ENCODE measurements at places on chromosomes 16 and 17. TPM values are rescaled to one million over a fixed set of nuclear protein-coding genes. Genes with fewer than 3 reads are reported as not detected.
A peak's percentile ranks its signal among the peaks of the same experiment; 100 is the strongest.

GRCh38 chr16:13063457-13063856 is 162.1 kb downstream of the SHISA9 start:
- H3K27me3 ChIP-seq = no peaks in the 10 kb centered on the region
- no peak overlapping the region for H3K27ac ChIP-seq
- H3K4me3 ChIP-seq = no peak overlapping the region
- DNase-seq = no peak
- peaks cover 9% of the 10 kb centered on the region for H3K36me3 ChIP-seq
- H3K4me1 ChIP-seq = peaks cover 36% of the 10 kb centered on the region

OR3A3 gene
- total RNA-seq = not detected

DNA sequence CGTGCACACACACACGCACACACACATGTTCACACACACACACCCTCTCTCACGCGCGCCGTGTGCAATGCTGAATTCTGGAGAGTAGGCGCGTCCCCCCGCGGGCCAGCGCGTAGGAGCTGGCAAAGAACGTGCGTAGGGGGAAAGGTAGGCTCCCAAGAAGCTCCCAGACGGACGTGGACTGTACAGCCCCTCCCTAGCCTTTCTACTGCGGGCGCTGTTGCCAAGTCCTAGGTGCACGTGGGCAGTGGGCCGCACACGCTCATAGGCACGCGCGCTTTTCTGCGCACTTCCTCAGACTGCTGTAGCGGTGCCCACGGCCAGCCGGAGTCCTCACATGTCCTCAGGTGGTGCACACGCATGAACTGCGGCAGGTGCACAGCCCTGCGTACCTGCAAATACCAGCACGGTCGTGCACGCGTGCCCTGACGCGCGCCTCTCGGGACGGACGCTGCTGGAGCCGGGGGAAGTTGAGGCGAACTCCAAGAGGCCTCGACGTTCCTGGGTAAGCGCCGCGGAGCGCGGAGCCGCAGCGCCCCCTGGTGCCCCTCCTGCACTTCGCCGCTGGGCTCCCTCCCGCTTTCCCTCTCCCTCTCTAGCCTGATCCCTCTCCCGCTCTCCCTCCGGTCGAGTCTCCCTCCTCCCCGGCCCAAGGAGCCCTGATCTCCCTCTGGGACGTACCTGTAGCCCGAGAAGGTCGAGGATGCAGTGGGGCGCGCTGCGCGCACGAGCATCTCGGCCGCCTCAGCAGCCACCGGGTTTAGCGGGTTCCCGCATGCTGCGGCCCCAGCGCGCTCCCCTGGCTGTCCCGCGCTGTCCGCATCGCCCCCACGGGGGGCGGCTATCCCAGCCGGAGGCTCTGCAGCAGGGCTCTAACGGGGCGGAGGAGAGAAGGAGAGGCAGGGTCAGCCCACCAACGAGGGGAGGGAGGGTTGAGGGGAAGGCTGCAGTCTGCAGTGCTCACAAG is 749 bp downstream of the GRIN2A start:
- H3K36me3 ChIP-seq = no peaks in the 10 kb centered on the region
- peaks cover 6% of the 10 kb centered on the region for H3K4me1 ChIP-seq
- peak overlapping the region; percentile 77 for H3K4me3 ChIP-seq
- H3K27ac ChIP-seq = no peak overlapping the region
- H3K27me3 ChIP-seq = peaks cover 69% of the 10 kb centered on the region

TP53TG3 gene
- total RNA-seq = not detected

DNA sequence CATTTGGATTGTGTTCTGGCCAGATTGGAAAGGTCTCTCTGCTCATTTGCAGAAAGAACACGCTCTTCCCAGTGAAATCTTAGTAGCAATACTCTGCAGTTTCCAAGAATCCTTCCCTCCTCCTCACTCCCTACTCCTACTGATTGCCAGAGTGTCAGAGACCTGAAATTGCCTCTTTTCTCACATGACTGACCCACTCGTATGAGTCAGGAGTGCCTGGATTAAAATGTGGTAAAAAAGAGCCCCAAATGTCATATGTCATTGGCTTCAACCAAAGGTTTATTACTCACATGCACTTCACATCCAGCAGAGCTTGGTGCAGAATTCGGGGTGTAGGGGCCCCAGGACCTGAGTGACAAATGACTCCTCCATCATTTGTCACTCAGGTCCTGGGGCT is 39.7 kb upstream of the IRX3 start:
- H3K27me3 ChIP-seq = peaks cover 90% of the 10 kb centered on the region
- H3K4me3 ChIP-seq = no peak overlapping the region
- peaks cover 24% of the 10 kb centered on the region for H3K4me1 ChIP-seq
- H3K36me3 ChIP-seq = no peaks in the 10 kb centered on the region
- DNase-seq = no peak
- no peak overlapping the region for H3K27ac ChIP-seq

DNA sequence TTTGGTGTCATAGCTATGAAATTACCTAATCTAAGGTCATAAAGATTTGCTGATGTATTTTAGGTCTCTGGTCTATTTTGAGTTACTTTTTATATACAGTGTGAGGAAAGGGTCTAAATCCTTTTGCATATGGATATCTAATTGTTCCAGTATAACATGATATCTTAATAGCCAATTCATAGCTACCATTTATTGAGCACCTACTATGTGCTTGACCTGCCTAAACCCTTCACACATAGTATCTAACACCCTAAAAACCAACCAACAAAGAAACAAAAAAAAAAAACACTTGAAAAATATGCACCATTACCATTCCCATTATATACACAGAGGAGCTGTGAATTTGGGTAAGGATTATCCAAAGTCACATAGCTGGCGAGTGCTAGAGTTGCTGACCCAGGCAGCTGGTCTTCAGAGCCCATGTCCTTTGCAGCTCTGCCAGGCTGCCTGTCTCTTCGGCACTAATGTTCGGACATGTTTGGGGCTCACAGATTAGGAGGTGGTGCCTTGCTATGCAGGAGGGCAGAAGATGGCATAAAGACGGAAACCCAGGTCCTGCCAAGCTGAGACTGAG is 48.8 kb upstream of the MTSS2 start:
- no peak for DNase-seq
- H3K27ac ChIP-seq = no peak overlapping the region
- no peaks in the 10 kb centered on the region for H3K27me3 ChIP-seq

- H3K27me3 ChIP-seq = peaks cover 31% of the 10 kb centered on the region
- no peaks in the 10 kb centered on the region for H3K36me3 ChIP-seq
- H3K4me3 ChIP-seq = no peak overlapping the region
- H3K4me1 ChIP-seq = no peaks in the 10 kb centered on the region
These were observed 4.0 kb upstream of the NPRL3 start for GRCh38 chr16:142405-142967.

CASKIN1 gene
- 9.4 TPM for total RNA-seq

DNA sequence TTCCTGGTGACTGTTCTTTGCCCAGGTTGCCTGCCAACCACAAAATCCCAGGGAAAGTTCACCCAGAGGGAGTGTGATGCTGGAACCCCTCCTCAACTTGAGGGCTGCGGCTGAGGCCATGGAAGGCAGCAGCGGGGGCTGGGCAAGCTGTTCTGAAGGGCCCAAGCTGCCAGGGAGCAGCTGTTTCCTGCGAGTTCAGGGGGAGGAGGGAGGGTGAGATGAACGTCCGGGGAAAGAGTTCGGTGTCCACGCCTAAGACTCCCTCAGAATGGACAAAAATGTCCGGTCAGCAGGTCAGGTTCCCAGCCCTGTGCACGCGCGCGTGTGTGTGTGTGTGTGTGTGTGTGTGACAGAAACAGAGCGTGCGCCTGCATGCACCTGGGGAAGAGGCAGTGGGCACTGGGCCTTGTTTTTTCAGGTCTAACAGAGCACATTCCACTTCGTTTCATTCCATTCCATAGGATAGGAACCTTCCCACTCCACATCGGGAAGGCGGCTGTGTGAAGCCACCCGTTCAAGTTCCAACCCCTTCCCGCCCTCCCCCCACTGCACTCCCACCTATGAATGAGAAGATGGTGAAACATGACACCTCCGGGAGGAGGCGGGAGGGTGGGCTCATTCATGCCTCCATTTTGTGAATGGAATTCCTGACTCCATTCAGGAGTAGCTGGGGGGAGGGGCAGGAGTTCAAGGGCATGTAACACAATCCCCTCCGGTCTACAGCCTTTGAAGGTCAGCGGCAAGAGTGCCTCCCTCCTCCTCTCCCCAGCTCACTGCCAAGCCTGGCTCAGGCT is 15.7 kb downstream of the ETV4 start:
- peak overlapping the region; percentile 58 for H3K4me3 ChIP-seq
- H3K36me3 ChIP-seq = peaks cover 27% of the 10 kb centered on the region
- peak overlapping the region; percentile 98 for H3K27ac ChIP-seq
- DNase-seq = peak; percentile 99

- peak; percentile 70 for DNase-seq
- peak overlapping the region; percentile 89 for H3K4me3 ChIP-seq
- peaks cover 47% of the 10 kb centered on the region for H3K4me1 ChIP-seq
- H3K27me3 ChIP-seq = peaks cover 10% of the 10 kb centered on the region
- H3K36me3 ChIP-seq = peaks cover 17% of the 10 kb centered on the region
- H3K27ac ChIP-seq = peak overlapping the region; percentile 98
These were observed 2.7 kb downstream of the TBCD start for GRCh38 chr17:82754297-82755208.

LGALS9B gene
- total RNA-seq = not detected

RNF43 gene
- total RNA-seq = 3.5 TPM

CNGB1 gene
- total RNA-seq = not detected

Data from WTC11 (cell line).